Kidney tubule cell (primary cell): ENCODE measurements at places on chromosomes 2 and 18.

- DNase-seq: no peak
Observed at GRCh38 chr2:17752246-17752645, 1.4 kb downstream of the SMC6 start.

- peak; percentile 81 for DNase-seq
Observed at GRCh38 chr2:69798290-69798908, 31.1 kb upstream of the GMCL1 start.

- peak; percentile 53 for DNase-seq
Observed at GRCh38 chr2:10402062-10402585, 46.0 kb downstream of the ODC1 start.

DNA sequence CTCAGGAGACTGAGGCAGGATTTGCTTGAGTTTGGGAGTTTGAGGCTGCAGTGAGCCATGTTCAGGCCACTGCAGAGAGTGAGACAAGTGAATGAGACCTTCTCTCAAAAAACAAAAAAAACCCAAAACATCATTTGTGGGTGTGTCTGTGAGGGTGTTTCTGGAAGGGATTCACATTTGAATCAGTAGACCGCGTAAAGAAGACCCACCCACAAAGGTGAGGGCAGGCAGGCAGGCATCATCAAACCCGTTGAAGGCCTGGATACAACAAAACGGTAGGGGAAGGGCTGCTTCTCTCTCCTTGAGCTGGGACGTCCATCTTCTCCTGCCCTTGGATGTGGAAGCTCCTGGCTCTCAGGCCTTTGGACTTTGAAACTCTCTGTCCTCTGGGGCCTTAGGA is 25.4 kb downstream of the CDKL4 start:
- no peak for DNase-seq

DNA sequence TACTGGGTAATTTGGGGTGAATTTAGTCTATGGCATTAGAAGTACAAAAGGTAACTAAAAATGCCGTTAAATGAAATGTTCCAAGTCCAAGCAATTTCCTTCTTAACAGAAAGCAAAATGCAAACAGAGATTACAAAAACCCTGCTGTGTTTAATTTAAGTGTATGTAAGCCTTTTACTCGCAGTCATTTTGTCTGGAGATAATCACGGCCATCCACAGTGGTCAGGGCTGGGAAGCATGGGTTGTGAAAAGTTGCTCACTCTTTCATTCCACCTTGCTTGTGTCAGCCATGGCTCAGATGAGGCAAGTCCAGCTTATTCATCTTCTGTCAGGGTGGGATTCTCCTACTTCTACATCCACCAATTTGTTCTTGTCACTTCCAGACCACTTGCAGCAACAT is 983.6 kb upstream of the ZEB2 start:
- DNase-seq: no peak

GRCh38 chr2:25090801-25091200 is 48.9 kb downstream of the EFR3B start:
- no peak for DNase-seq

- no peak for DNase-seq
Observed at GRCh38 chr2:230328155-230328458, 1.1 kb downstream of the SP140L start.

DNA sequence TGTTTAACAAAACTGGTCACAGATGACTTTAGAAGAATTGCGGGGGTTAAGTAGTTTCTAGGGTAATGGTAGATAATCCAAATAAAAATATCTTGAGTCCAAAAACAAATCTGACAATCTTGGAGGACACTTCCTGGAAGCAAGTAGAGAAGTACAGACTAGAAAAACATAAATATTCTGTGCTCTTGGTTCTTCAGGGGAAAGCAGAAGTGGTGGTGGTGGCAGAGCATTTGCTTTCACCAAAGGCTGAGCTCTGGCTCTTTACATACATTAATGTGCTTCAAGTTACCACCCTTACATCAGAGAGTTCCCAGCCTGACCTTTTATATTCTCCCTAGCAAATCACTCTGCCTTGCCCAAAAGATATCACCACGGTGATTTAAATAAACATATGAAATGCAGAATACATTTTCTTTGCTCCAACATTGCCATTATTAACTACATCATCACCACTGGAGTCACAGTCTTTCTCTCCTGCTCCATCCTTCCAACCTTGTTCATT is 15.3 kb downstream of the PDE11A start:
- no peak for DNase-seq

GRCh38 chr2:79861059-79861374 is 348.2 kb downstream of the CTNNA2 start:
- no peak for DNase-seq

- no peak for DNase-seq
Observed at GRCh38 chr2:240424341-240425235, 10.9 kb upstream of the GPC1 start.

GRCh38 chr18:49112031-49112430 is 161.3 kb upstream of the SMAD7 start:
- DNase-seq: no peak

GRCh38 chr18:73979742-73980141 is 167.9 kb downstream of the FBXO15 start:
- peak; percentile 51 for DNase-seq

DNA sequence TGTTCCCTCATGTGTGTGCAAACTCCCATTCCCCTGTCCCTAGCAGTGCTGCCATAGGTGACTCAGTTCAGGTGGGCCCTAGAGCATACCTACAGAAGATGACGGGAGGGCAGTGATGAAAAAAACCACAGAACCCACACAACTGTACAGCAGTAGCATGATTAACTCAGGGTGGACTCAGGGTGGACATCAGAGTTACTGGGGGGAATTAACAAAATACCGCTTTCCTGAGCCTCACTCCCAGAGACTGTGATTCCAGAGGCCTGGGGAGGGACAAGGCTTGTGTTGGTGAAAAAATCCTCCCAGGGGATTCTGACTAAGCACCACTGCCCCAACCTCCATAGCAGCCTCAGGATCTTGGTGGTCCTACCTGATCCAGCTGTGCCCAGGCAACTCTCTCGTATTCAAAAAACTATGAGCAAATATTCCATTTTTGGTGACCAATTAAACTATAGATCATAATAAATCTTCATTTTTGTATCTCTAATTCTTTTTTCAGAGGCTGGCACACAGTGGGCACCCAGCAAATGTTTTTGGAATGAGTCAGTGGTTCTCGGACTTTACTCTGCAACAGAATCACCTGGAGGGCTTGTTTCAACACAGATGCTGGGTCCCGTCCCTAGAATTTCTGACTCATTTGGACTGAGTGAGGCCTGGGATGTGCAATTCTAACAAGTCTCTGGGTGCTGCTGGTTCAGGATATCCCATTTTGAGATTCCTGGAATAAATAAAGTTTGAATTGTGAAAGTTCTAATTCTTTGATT is 84.1 kb upstream of the NABP1 start:
- DNase-seq: peak; percentile 97

- DNase-seq: no peak
Observed at GRCh38 chr18:59414111-59414653, 55.1 kb upstream of the LMAN1 start.

GRCh38 chr2:129760669-129761068 is 218.8 kb upstream of the RAB6C start:
- DNase-seq: no peak

- no peak for DNase-seq
Observed at GRCh38 chr2:140895378-140895777, 1235.4 kb downstream of the LRP1B start.

DNA sequence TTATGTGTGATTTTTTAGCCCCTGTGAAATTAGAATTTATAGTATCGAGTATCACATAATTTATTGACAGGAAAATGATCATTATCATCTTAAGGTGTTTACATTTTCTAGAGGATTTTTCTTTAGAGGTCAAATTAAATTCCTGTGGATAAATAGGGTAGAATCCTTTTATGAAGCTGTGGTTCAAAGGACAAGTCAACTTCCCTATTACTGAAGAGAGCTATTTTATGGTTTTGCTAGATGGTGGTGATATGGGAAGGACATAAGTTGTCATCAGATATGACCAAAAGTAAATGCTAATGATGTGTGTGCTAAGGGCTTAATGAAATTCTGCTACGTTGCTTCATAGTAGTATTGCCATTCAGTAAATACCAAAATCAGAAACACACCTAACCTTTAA is 80.1 kb downstream of the EML4 start:
- DNase-seq: no peak

DNA sequence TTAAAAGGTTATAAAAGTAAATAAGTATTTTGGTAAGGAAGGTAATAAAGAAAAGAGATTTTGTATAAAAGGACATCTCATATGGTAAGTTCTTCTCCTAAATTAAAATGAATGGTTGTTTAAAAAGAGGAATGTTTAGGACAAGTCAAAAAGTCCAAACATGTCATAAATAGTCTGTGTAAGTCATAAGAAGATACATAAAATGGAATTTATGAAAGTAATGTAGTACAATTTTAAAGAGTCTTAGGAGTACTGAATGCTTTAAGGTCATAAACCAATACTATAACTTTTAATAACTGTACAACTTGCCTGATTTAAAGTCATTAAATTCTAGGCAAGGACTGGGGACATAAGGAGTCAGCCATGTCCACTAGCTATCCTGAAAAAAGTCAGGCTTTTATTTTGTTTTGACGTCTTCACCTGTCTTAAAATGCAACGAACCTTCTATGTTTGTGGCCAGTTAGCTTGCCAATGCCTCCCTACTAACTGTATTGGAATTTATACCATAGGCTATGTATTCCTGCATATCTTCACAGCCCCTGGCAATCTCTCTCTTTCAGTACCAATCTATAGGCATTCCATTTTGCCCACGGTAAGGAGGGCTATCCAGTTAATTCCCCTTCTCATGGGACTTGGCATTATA is 312.3 kb upstream of the LRRTM4 start:
- DNase-seq: no peak

GRCh38 chr2:28592481-28592880 is 96.6 kb downstream of the PLB1 start:
- no peak for DNase-seq

GRCh38 chr2:240397542-240397916 is 37.9 kb upstream of the GPC1 start:
- no peak for DNase-seq

DNA sequence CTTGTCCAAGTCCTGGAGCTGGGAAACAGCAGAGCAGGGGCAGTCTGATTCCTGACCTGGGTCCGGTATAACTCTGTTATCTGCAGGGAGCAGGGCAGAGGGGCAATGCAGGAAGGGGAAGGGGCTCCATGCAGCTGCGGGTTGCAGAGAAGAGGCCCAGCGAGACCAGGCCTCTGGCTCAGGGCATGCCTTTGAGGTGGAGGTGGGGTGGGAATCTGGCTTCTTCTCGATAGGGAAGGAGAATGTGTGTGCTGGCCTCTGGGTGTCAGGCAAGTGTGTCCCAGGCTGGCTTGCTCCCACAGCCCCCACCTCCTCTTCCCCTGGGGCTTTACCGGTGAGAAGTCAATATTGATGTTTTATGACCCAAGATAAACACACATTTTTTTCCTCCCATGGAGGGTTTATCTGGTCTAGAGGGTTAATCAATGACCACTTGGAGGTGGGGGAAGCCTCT is 187.1 kb upstream of the HAAO start:
- peak; percentile 31 for DNase-seq

DNA sequence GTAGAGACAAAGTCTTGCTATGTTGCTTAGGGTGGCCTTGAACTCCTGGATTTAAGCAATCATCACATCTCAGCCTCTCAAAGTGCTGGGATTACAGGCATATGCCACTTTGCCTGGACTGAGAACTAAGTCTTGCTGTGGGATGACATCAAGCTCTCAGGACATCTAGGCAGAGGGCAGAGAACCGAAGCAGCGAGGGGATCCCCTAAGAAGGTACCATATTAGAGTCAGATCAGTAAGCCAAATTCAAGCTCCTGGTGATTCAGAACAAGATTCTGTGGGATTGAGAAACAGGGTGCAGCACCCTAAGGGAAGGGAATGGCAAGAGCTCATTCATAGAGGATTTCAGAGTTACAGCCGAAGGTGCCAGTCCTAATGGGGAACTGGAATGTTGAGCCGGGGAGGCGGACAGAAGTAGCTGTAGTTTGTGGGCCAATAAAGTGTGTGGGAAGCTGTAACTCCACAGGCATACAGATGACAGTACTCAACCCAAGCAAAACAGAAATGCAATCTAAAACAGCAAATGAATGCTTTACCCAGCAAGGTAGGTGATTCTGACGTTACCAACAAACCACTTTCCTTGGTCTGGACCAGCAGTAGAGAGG is 30.9 kb downstream of the EPHA4 start:
- no peak for DNase-seq

- peak; percentile 45 for DNase-seq
Observed at GRCh38 chr2:101991721-101992145, at the start of gene IL1R2. TSS of gene IL1R2 (plus strand) at chr2:101991960. CDS start at chr2:102008576, 16,616 bp downstream.

DNA sequence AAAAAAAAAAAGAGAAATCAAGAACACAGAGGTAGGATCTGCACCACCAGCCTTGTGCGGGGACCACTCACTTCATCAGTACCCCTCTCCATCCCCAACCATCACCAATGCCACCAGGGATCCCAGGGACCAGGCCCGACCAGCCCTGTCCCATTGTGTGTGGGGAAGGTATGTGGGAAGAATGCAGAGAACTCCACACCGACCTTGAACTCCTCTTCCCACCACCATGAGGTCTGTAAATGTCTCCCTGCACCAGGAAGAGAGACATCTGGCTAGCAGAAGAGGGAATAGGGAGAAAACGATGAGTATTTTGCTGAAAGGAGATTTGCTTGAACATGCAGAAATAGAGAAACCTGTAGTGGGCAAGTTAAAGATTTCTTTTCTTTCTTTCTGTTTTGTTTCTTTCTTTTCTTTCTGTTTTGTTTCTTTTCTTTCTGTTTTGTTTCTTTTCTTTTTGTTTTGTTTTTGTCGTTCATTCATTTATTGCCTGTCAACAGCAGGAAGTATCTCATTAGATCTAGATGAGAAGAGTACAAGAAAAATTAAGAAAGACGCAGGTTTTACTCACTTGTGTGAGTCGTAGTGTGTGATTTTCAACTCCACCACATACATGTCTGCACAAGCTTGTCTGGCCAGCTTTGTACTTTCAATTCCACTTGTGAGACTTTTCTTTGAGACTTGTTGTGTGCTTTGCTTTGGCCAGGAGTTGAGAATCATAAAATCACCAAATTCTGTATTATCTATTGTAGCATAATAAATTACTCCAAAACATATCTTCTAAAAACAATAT is 179.8 kb upstream of the HAAO start:
- peak; percentile 21 for DNase-seq

DNA sequence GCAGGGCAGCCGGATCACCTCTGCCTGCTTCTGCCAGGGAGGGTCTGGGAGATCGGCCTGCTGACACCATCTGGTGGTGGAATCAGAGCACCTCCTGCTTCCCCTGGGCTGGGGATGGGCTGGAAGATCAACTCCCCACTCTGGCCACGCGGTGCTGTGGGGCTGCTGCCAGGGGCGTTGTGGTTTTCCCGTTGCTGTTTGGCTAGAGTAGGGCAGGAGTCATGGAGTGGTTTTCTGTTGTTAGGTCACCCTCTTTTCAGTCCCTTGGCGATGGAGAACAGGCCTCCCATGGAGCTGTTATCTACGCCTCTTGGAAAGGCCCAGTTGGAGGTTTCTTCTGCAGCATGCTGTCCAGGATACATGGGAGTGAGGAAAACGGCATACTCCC is 15.2 kb downstream of the BCL2L11 start:
- peak; percentile 19 for DNase-seq

DNA sequence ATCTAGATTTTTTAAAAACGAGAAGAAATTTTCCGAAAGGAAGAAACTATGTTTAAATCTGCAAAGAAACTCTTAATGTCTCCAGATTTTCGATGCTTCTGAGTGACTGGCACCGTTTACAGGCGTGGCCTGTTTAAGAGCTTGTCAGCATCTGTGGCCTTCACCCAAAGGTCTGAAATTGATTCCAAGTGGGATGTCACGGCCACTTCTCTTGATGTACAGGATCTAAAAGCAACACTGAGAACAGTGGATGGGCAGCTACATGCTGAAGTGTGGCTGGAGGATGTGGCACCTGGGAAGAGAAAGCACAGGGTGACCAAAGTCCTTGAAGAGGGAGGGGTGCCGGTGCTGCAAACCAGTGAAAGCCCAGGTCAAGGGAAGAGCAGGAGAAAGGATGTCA is 28.0 kb downstream of the EMILIN2 start:
- DNase-seq: no peak
